ENCODE measurements at places on chromosomes 12 and 14.

- DNase-seq: no peak
These were observed 97.5 kb upstream of the FKBP4 start for GRCh38 chr12:2697057-2697800.

DNA sequence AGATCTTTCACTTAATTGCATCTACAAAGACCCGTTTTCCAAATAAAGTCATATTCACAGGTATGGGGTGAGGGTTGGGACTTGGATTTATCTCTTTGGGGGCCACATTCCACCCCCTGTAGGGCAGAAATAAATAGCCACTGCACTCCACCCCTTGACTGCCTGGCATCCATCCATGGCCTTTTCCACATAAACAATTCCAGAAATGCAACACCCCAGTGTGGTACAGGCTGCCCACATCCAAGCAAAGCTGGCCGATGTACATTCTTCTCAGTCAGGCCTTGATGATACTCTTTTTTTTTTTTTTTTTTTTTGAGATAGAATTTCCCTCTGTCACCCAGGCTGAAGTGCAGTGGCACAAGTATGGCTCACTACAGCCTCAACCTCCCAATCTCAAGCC, 12.9 kb downstream of the DGLUCY start:
- DNase-seq: no peak

DNA sequence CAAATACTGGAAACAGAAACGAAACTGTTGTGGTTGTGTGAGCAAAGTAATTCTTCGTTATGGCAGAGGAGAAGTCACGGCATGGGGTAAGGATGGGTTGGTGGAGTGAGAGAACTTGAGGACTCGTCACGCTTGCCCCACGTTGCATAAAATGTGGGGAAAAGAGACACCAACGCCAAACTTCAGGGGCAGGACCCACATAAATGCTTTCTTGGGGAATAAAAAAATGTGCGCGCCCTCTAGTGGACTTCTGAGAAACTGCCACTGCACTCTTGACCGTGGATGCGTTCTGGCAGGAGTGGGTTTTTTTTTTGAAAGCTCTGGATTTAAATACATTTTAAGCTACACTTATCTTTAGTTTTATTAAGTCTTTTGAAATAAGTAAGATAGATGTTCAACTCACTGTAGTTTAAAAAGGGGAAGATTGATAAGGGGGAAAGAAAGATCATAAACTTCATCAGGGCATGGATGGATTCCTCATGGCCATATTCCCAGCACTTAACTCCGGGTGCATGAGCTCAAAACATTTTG, 4.1 kb upstream of the IGF1 start:
- DNase-seq: peak; percentile 48

GRCh38 chr12:50647031-50647430, 116.9 kb upstream of the ATF1 start:
- peak; percentile 1 for DNase-seq

DNA sequence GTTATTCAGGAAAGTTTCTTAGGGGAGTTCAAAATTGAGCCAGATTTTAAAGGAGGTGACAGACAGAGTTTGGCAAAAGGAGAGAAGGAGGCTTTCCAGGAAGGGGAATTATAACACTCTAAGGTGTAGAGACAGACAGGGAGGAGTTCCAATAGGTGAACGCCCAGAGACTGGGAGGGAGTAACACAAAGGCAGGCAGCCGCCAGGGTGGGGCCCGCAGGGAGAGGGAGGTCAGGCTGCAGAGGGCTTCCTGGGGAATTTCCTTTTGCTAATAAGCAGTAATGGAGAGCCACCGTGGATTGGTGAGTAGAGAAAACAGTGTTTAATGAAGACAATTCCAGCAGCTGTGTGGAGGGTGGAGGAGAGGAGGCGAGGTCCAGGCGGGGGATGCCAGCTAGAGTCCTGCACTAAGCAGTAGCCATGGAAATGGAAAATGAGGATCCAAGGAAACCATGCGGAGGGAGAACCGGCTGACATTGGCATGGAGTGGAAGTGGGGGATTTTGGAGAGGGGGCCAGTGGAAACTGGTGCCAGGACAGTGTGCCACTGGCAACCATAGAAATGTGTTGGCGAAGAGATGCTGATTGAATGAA, 22.2 kb downstream of the GRIN2B start:
- no peak for DNase-seq

DNA sequence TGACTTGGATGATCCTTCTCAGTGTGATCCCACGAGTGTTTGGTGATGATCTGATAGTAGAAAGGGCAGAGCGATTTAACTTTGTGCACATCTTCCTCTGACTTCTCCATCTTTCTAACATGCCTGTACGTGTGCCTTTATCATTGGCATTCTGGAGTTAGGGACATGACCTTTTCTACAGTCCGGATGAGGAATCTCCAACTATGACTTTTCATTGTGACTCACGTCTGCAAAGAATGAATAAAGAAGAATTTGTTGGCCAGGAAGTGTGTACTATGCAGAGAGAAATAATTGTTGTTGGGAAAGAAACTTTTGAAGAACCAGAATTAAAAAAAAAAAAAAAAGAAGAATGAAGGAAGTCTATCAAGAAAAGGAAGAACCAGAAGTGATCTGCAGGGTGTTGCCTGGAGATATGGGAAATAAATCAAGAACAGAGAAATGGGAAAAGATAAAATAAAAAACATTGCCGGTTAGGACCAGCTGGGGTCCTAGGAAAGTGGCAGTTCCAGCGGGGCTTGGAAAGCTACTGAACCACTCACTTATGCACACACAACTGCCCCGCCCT, 25.3 kb downstream of the PPFIBP1 start:
- peak; percentile 74 for DNase-seq

- DNase-seq: no peak
These were observed 85.6 kb downstream of the SYNE2 start for GRCh38 chr14:63938198-63939005.

GRCh38 chr12:89267404-89267803, 84.9 kb downstream of the DUSP6 start:
- DNase-seq: no peak

GRCh38 chr14:33949411-33949893, 1.4 kb downstream of the EGLN3 start:
- no peak for DNase-seq

DNA sequence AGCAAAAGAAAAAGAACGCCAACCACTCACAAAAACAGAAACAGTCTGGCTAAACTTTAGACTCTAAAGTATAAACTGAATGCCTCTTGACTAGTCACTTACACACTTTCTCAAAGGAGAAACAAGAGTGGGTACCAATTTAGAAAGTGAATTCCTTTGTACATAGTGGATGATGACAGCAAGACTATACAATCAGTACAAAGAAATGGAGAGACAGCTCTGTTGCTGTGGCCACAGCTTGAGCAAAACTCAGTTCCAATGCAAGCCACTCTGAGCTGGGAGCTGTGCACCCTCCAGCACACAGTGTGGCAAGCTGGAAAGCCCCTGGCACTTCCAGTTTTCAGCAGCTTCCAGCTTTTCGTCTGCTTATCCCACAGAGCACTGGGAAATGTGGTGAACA, 21.7 kb downstream of the NT5DC3 start:
- DNase-seq: no peak

GRCh38 chr12:46516933-46517578, 144.5 kb upstream of the SLC38A2 start:
- DNase-seq: no peak

DNA sequence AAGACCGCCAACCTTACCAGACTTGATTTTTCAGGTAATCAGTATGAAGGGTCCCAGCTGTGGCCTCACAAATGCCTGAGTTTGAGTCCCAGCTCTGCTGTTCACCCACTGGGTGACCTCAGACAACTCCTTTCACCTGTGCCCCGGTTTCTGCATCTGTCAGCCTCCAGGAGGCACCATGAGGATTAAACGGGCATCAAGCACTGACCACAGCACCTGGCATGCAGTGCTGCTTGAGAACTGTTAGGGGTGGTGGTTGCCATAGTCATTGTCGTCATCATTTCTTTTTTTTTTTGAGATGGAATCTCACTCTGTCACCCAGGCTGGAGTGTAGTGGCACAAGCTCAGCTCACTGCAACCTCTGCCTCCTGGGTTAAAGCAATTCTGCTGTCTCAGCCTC, 57.9 kb downstream of the PHETA1 start:
- no peak for DNase-seq

- DNase-seq: no peak
These were observed 89.4 kb downstream of the NT5DC3 start for GRCh38 chr12:103751600-103751999.

DNA sequence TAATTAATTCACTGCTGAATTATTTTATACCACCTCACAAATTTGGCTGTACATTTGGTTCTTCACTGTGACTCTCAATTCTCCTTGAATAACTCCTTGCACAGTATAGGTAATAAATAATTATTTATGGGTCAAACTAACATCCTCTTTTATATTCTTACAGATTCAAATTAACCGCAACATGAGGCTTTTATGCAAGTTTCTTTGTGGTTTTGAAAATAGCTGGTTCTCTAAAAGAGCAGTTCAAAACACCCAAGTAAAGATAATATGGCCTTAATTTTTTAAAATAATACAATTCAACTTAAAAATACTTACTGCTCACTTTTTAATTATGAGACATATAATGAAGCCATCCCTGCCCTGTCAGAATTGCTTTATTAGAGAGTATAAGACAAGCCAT, 12.9 kb upstream of the TRIM9 start:
- DNase-seq: no peak

DNA sequence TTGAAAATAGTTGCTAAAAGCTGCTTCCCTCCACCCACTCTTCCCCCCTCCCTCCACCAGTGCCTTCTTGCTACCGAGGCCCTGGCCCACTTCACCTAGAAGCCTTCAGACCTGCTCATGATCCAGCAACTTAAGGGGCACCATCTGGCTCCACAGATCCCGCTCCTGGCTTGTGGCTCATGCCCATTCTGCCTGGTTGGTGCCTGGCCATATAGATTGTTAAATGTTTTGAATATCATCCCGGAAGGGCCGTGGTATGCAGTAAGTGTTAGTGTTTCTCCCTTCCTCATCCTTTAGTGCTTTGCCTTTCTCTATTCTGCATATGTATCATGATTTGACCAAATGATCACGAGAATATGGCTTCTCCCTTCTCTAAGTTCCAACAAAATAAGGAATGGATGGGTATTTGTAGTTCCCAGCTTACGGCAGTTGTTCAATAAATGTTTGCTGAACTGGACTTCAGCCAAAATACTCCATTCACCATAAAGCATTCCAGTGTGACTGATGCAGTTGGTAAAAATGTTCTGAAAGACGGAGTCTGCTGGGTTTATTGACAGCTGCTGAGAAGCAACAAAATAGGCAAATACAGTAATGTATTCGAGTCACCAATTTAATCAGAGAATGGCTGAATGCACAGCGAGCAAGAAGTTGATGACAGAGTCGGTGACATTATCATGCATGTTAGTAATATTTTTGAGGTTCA, 30.7 kb downstream of the GRIP1 start:
- DNase-seq: no peak

GRCh38 chr12:41433460-41433859, 245.3 kb downstream of the PDZRN4 start:
- DNase-seq: no peak

- DNase-seq: no peak
These were observed 19.2 kb upstream of the TBX5 start for GRCh38 chr12:114425031-114425626.

- no peak for DNase-seq
These were observed 8.4 kb downstream of the PAPLN start for GRCh38 chr14:73245480-73246325.

- no peak for DNase-seq
These were observed 12.1 kb downstream of the APPL2 start for GRCh38 chr12:105223884-105224283.

GRCh38 chr14:59096303-59096702, 92.2 kb upstream of the DAAM1 start:
- DNase-seq: no peak

- DNase-seq: no peak
These were observed 6.5 kb downstream of the CBLN3 start for GRCh38 chr14:24422694-24423601.

GRCh38 chr12:103442182-103442555, 53.6 kb downstream of the C12orf42 start:
- no peak for DNase-seq

- DNase-seq: no peak
These were observed 64.9 kb upstream of the DAAM1 start for GRCh38 chr14:59123531-59123930.

Measured in kidney glomerular epithelial cell (primary cell).